Activated T-cell treated with anti-CD3 and anti-CD28 coated beads for 4 hours (primary cell): ENCODE measurements at places on chromosomes 7 and 10.

- no peak for DNase-seq
Observed at GRCh38 chr7:82335927-82336326, 107.7 kb downstream of the CACNA2D1 start.

GRCh38 chr7:44471850-44472249 lies 18.6 kb downstream of the NUDCD3 start:
- DNase-seq = no peak

DNA sequence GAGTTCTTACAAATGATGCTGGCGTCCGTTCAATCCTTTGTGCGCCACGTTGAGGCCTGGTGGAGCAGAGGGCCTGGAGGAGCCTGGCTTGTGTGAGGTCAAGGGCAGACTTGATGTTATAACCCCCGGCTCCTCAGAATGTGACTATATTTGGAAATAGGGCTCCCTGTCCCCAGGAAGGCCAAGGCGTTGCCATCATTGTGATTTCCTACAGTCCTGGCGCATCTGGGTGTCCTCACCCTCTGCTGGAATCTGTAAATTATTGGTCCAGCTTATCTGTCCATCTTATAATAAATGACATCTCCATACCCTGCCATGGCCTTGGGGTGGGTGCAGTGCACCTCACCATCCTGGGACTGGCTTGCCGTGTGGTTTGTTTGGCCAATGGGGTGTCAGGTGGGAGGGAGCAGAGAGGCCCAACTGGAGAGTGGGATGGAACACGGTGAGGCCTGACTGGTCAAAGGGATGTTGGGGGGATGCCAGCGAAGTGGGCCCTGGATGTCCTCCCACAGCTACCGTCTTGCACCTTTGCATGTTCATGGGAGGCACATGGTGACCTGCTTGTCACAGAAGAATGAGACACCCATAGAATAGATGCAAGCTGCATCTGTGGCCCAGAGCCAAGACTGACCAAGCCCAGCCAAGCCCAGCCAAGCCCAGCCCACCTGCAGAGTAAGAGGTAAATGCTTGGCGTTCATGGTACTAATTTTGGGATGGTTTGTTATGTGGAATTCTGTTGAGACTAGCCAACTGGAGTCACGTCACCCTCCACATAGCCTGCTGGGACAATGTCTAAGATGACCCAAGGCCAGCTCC lies 11.1 kb upstream of the LRRC27 start:
- DNase-seq = no peak

DNA sequence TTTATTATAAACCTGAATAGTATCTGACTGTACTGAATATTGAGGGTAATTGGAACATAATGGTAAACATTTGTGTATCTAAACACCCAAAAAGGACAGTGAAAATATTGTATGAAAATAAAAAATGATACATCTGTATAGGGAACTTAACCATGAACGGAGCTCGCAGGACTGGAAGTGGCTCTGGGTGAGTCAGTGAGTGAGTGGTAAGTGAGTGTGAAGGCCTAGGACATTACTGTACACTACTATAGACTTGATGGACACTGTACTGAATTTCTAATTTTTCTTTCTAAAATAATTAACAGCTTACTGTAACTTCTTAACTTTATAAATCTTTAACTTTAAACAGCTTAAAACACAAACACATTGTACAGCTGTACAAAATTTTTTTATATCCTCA lies 454.5 kb upstream of the FZD8 start:
- no peak for DNase-seq

DNA sequence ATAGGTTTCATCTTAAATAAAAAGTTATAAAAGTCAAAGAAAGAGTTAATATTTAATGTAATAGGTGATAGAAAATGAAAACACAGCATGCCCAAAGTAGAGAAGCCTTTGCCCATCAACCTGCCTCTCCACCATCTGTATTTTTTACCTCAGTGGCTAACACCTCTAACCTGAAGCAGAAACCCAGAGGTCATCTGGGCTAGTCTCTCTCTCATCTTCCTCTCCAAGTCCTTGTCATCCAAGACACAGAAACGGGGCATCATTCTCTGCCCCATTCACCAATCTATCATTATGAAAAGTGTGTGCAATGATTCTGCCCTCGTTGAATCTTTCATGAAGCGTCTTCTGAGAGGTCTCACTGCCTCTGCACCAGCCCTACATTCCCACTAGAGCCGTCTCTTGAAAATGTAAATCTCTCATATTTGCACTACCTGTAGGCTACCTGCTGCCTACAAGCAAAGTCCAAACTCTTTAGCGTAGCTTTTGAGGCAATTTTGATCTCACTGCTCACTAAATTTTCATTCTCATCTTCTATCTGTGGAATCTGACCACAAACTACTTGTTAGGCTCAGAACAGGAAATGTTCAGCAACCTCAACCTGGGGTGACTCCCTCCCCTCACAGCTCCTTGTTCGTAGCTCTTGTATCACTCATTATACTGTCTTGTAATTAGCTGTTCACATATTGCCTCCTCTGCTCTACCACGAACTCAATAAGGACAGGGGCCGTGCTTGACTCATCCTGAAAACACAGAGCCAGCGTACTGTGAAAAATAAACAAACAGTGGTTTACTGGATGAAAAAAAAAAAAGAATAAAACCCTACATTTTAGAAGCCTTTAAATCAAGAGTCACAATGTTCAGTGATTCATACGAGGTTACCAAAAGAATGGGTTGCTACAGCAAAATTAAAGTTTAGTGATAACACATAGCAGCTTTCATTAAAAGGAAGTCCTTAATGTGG lies 83.1 kb downstream of the CTNNA3 start:
- DNase-seq = peak; percentile 14

DNA sequence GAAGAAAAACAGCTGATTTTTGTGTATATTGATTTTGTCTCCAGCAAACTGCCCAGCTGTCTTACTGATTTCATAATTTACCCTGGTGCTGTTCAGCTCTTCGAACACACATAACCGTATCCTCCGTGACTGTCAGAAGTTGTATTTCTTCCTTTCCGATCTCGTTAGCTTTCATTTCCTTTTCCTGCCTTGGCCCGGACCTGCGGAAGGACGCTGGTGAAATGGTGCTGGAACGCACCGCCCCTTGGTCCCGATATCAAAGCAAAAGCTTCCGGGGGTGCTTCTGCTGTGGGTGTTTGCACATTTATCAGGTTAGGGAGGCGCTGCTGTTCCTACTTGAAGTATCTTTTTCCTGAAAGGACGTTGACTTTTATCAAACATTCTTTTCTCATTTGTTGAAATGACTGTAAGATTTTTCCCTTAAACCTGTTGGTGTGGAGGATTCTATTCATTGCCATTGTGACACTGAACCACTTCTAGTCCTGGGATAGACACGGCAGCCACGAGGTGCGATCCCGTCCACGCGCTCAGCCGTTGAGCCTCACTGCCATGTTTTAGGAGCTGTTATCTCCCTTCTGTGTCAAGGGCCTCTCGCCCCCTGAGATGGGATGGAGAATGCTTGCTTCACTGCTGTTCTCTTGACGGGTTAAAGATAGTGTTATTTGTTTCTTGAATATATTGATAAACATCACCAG lies 72.6 kb downstream of the FOXL3 start:
- DNase-seq = no peak

DNA sequence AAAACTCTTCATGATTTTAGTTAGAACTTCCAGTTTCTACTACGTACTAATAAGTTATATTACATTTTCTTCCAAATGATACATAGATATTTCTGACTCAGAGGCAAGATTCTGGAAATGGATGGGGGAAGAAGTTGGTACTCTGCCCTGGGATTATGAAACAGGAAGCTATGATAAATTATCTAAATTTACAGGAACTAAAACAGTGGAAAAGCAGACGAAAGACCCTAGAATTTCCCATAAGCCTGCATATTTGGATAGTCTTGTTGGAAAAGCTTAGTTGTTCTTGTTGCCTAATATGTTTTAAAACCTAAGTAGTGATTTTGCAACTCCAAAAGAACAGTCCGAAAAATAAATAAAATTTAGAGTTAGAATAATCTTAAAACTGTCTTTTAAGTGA lies 21.8 kb downstream of the CFAP69 start:
- DNase-seq = no peak

- no peak for DNase-seq
Observed at GRCh38 chr7:45078125-45078681, 10.6 kb downstream of the NACAD start.

DNA sequence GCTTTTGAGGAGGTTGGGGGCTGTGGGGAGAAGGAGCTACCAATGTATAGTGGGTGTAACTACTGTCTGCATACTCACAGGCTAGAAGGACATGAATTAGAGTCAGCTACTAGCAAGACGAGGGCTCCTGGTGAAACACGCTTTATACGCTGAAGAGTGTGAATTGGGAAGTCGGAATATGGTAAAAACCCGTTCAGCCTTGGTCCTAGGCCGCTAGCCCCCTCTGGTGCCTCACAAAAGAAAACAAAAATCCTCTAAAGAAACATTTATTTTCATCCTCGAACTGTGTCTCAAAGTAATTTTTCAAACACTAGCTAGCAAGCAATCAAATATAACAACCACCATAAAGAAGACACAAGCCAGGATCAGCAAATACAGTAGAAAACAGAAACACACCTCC lies 338.1 kb upstream of the SEMA3C start:
- DNase-seq = no peak

- no peak for DNase-seq
Observed at GRCh38 chr7:156773966-156774365, 119.0 kb downstream of the LMBR1 start.

DNA sequence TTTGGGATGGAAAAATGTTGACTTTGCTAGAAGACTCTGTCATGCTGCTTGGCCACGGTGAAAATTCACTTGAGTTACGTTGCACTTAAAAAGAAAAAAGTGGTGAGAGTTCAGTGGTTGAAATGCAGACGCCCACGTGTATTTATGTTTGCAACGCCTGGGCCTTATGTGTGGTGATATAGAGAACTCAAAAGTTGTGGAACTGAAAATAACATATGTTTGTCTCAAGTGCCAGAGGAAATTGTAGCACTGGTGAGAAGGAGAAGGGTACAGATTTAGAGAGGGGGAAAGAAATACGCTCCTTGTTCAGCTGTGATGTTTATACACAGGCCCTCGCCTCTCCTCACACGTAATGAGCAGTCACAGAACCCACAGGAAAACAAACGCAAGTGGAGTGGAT lies 73.6 kb downstream of the EMX2 start:
- DNase-seq = no peak

DNA sequence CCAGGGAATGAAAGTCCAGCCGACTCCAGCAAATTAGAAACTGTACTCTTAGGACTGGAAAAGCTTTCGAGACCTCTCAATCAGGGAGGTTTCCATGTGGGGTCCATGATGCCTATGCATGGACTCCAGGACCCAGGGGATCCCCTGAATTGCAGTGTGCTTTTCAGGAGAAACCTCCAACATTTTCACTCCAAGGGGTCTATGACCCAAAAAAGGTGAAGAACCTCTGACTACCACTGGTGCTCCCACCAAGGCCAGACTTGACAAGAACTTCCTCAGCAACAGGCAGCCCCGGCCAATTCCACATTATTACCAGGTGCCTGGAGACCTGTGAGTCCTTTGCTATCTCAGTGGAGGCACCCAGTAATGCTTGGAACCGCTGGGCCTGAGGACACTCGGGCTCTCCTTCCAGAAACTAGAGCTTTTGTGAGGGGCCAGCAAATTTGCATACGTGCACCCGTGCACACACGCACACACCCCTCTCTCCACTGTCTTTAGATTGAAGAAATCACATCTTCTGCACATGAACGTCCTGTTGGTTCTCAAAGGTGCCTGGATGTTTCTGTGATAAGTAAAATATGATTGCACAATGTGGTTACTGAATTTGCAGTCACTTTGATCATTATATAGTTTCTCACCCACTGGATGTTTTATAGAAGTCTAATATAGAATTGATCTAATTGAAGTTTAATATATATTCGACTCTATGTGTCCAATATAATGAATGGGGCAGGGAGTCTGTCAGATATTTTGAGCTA lies 54.7 kb downstream of the SYPL1 start:
- no peak for DNase-seq

DNA sequence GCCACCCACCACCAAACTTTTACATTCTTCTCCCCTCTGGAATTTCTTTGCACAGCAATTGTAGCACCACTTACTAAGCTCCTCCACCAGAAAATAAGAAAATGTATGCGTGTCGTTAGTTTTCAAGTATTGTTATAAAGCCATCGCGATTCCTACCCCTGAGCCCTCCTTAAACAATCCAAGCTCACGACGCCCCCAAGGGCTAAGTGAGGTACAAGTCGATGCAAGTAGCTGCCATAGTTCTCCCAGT lies 1.3 kb downstream of the FRAT2 start:
- DNase-seq = no peak

- DNase-seq = no peak
Observed at GRCh38 chr10:6056411-6057135, 5.6 kb downstream of the IL2RA start.

DNA sequence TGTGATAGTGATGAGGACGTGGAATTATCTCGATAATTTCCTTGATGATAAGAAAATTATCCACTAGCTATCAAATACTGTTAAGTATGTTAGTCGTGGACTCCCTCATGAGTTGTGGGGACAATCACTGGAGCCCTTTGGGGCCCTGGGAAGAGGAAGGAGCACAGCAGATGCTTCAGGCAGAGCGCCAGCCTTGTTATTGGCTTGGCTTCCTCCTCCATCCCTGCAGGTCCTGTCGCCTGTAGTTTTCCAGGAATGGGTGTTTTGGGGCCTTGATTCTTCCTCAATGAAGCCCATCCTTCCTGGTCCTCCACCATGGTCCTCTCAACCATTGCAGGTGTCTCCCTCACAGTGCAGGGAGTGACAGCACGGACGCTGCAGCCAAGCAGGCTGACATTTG lies 32.5 kb upstream of the ZNF32 start:
- DNase-seq = no peak

DNA sequence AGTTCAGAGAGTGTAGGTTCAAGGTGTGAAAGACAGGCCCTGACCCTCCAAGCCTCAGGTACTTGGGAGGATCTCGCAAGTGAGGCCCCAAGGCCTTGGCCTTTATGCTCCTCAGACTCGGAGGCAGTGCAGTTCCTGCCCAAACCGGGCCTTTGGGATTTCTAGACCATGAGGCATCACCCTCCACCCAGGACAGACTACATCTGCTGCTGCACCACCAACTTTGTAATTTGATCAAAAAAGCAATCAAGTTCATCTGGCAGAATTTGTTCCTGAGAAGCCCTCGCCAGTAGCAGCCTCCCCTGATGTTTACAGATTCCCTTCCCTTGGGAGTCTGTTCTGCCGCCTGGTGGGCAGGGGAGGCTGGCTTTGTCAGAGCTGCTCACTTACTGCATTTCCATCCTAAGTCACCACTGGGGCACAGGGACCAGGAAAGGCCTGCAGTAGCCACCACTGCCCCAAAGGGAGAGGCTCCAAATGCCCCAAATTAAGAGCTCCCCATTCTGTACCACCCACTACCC lies 2.1 kb downstream of the CAMK2G start:
- no peak for DNase-seq

DNA sequence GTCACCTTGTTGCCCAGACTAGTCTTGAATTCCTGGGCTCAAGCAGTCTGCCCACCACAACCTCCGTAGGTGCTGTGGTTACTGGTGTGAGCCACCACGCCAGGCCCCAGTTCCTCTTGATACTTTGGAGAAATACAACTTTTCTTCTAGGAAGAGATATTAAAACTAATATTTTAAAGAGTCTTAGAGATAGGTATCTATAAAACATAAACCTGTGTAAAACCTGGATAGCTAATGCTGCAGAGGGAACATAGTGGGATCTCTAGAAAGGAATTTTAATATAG lies 4.8 kb upstream of the GDI2 start:
- no peak for DNase-seq

- peak; percentile 72 for DNase-seq
Observed at GRCh38 chr10:102352066-102352715, 43.3 kb upstream of the NFKB2 start.
